ENCODE measurements at places on chromosomes 13 and 19. TPM values are rescaled to one million over a fixed set of nuclear protein-coding genes. Genes with fewer than 3 reads are reported as not detected.

CYP4F12 gene
- 3.8 TPM for polyA plus RNA-seq

MEIS3 gene
- polyA plus RNA-seq = 40.6 TPM

GRCh38 chr19:1483131-1483978 lies 4.3 kb upstream of the C19orf25 start:
- no peak for DNase-seq

- DNase-seq = no peak
These were observed 9.5 kb upstream of the TSPAN16 start for GRCh38 chr19:11286312-11286974.

C19orf67 gene
- not detected for polyA plus RNA-seq

DNA sequence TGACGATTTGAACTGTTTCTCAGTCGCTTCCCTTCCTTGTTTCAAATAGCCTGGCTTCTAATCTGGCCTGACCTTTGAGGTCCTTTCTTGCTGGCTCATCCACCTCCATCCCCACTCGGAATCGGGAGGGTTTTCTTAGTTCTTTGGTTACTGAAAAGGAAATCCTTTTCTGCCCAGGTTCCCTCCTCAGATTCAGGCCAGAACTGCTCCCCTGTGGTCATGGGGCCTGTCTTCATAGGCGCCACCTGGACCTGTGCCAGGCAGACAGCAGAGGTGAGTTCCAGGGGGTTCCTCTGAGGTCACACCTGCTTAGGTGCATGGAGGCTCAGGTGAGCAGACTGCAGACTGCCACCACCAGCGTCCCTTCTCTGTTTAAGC lies 62.4 kb downstream of the AKAP11 start:
- no peak for DNase-seq

DNA sequence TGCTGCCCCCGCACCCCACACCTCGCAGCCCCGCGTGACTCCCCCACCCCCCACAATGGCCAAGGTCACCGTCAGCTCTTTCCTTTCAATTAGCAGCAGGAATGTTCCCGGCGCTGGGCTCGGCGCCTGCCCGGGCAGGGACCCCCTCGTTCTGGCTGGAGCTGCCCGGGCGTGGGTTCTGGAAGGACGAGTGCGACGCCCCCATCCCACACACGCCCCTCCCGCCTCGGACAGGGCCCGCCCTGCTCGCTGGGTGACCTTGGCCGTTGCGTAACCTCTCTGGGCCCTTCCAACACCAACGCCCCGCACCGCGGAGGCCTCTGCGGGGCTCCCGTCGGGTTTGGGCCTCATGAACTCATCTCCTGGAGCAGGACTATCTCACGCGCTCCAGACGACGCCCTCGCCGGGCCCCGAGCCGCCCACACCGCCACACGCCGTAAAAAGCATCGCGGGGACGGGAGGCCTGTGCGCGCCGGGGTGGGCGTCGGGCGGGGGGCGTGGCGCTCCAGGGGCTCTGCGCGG lies 10.3 kb downstream of the PALM start:
- no peak for DNase-seq

ZNF426 gene
- 14.0 TPM for polyA plus RNA-seq

DNA sequence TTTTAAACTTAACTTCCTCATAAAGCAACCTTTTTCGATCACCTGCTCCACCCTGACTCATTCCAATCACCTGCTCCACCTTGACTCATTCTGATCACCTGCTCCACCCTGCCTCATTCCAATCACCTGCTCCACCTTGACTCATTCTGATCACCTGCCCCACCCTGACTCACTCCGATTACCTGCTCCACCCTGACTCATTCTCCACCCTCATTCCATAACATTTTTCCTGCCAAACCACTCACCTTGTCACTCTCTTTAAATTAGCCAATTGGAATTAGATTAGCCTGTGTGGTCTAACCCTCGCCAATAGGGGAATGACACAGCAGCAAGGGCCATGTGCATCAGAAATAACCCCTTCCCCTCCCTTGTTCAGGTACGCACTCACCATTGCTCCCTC lies 31.9 kb upstream of the ZNF83 start:
- peak; percentile 26 for DNase-seq

All from hepatocyte (in vitro differentiated cells).